ENCODE measurements at places on chromosomes 2 and 18.

DNA sequence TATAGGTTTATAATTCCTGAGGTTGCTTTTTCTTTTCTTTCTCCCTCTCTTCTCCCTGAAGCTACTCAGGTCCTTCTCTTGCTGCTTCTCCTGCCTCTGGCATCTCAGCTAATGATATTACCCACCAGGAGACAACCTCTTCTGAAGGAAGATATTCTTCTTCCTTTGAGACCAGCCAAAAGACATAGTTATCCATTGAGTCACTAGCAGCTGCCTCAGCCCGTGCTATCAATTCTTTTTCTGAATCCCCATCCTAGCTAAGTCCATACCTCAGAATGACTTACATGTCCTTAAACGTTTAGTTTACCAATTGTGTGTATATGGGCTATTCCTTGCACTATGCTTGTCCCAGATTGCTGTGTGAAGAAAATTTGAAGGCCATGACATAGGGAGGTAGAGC lies 25.0 kb upstream of the RNF103 start:
- no peak for DNase-seq

- no peak for DNase-seq
These were observed 27.6 kb downstream of the MRPL33 start for GRCh38 chr2:27798948-27799645.

DNA sequence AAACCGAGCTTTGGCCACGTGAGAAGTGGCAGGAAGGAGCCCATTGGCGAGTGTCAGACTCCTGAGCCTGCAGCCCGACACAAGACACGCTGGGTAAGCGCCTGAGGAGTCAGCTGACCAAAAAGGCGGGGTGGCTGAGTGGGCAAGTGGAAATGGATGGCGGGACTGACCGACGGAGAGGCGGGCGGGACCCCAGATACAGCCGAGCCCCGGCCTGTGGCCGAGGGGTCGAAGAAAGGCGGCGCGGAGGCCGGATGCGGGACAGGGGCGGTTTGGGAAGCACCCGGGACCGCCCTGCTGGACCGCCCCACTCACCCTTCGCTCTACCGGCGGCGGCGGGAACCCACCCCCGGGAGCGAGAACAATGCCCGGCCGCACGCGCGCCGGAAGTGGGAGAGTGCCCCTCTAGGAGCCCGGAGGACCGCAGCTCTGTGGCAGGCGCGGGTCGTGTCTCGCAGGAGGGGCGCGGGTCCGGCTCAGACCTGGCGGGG lies 22.8 kb downstream of the ZSCAN30 start:
- DNase-seq: peak; percentile 52

DNA sequence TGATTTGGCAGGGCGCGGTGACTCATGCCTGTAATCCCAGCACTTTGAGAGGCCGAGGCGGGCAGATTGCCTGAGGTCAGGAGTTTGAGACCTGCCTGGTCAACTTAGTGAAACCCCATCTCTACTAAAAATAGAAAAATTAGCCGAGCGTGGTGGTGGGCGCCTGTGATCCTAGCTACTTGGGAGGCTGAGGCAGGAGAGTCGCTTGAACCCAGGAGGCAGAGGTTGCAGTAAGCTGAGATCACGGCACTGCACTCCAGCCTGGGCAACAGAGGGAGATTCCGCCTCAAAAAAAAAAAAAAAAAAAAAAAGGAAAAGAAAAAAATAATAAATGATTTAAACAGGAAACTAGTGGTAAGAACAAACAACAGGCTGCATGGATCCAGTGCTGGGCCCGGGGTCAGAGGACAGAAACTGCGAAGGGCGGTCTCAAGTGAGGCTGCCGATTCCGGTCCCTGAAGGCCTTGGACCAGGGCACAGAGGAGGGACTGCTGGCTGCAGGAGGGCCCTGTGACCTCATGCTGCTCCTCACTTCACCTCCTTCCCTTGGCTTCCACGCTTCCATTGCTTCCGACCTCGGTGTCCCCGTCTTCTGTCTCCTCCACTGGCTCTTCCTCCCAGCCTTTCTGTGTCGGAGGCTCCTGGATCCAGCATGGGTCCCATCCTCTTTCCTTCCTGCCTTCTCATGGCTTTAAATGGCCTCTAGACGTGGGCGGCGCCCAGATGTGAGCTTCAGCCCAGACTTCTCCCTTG lies 2.1 kb upstream of the GRHL1 start:
- no peak for DNase-seq

GRCh38 chr18:32598144-32598543 lies 127.5 kb upstream of the GAREM1 start:
- DNase-seq: no peak

- DNase-seq: no peak
These were observed 67.3 kb downstream of the SEMA4F start for GRCh38 chr2:74721316-74721715.

- no peak for DNase-seq
These were observed 69.3 kb downstream of the MBP start for GRCh38 chr18:77063260-77063659.

- no peak for DNase-seq
These were observed 183.5 kb downstream of the CBLN2 start for GRCh38 chr18:72360634-72361033.

- no peak for DNase-seq
These were observed 182.6 kb downstream of the GRB14 start for GRCh38 chr2:164438490-164439205.

GRCh38 chr2:212052412-212053159 lies 486.0 kb downstream of the ERBB4 start:
- no peak for DNase-seq

GRCh38 chr18:35861367-35862118 lies 110.9 kb upstream of the RMP24 start:
- DNase-seq: no peak

GRCh38 chr2:164061129-164061746 lies 325.4 kb upstream of the FIGN start:
- no peak for DNase-seq

DNA sequence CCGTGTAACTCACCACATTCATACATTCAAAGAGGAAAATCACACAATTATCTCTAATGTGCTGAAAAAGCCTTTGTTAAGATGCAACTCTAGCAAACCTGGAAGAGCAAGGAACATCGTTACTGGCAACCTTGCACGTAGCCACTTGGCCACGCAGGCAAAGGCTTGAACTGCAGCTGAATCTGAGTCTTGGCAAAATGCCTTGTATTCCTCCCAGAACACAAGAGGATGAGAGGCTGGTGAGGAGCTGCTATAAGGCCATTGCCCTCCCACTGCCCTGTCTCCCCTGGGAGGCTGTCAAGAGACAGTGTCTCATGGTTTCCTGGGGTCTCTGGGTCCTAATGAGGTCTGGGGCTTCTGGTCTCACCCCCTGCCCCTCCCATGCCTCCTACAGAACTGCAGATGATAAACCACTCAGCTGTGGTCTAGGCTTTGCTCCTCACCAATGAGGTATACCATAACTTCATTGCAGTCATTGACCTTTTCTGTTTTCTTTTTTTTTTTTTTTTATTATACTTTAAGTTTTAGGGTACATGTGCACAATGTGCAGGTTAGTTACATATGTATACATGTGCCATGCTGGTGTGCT lies 141.4 kb downstream of the SPP2 start:
- no peak for DNase-seq

- no peak for DNase-seq
These were observed 281.1 kb downstream of the MBD2 start for GRCh38 chr18:53943326-53943860.

GRCh38 chr2:3302751-3303582 lies 74.7 kb downstream of the EIPR1 start:
- no peak for DNase-seq

- no peak for DNase-seq
These were observed 18.0 kb downstream of the ARID5A start for GRCh38 chr2:96554293-96555145.

DNA sequence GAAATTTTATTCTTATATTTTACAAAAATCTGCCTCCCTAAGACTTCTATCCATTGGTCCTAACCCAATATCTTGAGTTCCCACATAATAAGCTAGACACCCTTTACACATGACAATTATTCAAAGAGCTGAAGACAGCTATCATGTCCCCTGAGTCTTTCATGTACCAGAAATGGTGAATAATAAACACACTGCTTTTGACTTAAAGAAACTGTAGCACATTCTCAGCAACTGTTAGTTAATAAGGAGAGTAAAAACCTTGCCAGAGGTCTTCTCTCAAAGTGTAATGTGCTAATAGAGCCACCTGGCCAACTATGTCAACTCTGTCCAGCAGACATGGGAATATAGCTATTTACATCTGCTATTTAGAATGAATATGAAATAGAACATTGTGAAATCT lies 109.7 kb upstream of the ARL5A start:
- DNase-seq: no peak

- DNase-seq: no peak
These were observed 20.7 kb downstream of the CCDC150 start for GRCh38 chr2:196660244-196660643.

GRCh38 chr2:105112345-105112744 lies 74.5 kb downstream of the MRPS9 start:
- no peak for DNase-seq

GRCh38 chr2:152367547-152368390 lies 32.8 kb downstream of the FMNL2 start:
- no peak for DNase-seq
